ENCODE measurements at places on chromosomes 1 and 21.
A peak's percentile ranks its signal among the peaks of the same experiment; 100 is the strongest.

DNA sequence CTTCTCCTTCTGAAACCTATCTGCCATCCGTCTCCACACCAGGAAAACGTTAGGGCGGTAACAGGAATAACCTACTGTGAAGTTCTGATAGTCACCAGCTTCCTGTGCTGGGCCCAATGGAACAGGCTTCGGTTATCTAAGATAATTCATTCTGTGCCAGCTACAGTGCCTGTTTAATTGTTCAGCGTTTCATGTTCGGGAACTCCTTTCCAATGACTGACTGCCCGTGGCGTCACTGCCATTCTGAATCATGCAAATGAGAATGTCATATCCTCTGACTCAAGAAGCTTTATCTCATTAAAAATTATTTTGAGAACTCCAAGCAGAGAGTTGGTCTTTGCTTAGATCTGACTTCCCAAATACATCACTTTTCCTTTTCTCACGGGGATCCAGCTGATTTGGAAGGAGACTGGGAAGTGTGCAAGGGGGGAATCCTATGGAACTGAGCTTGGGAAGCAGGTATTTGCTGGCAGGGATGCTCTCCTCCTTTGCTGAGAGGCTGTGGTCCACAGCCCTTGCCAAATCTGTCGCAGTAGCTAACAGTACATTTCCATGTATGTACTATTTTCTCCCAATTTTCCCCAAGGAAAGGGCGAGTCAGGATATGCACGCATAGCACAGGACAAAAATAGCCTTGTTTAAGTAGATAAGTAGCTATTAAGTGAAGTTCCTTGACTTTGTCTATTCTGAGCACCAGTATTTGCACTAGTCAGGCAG is 358.7 kb downstream of the LTN1 start:
- DNase-seq = no peak

- no peak for DNase-seq
These were observed 2.0 kb downstream of the ZNF687 start for GRCh38 chr1:151284013-151284577.

DNA sequence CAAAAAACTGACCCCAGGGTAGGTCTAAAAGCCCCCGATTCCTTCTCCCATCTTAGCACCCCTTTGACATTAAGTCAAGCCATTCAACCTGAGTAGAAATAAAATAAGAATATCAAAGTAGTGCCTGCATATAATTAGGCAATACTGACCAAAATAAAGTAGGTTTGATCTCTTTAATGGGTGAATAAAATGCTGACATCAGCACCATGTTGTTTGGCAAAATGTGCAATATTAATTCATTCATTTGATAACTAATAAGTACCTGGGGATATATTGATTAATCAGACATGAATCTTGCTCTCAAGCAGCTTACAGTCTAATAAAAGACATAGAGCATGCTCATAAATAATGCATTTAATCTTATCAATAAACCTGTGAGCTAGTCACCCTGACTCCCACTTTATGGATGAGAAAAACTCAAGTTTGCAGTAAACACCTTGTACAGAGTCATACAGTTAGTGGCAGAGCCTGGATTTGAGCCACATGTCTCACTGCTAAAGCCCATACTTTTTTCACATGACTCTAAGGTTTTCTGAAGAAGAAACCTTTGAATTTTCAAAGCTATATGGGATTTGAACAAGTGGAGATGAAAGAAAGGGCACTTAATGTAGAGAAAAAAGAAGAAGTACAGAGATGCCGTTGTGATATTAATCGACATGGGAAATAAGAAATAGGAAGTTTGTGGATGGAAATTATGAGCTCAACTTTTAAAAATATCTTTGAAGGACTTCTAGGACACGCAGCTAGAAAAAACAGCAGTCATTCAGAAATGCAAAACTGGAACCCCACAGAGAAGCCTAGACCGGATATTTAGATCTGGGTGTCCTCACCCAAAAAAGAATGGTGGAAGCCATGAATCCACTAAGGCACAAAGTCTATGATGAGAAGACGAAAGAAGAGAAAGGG is 183.9 kb downstream of the TOMM20 start:
- peak; percentile 77 for DNase-seq

GRCh38 chr1:190159146-190159545 is 318.5 kb downstream of the BRINP3 start:
- DNase-seq = no peak

DNA sequence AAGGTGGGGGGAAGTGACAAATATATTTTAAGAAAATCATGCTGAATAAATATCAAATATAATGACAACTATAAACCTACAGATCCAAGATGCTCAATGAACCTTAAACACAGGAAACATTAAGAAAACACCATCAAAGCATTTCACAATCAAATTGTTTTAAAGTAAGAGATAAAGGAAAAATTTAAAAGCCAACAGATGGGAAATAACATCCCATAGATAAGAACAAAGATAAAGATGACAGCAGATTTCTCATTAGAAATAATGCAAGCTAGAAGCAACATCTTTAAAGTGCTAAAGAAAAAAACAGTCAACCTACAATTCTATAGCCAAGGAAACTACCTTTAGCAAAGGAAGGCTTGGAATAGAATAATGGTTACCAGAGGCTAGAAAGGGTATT is 17.8 kb downstream of the MCOLN3 start:
- DNase-seq = no peak

GRCh38 chr1:206742719-206743383 is 27.7 kb upstream of the IL19 start:
- DNase-seq = no peak

DNA sequence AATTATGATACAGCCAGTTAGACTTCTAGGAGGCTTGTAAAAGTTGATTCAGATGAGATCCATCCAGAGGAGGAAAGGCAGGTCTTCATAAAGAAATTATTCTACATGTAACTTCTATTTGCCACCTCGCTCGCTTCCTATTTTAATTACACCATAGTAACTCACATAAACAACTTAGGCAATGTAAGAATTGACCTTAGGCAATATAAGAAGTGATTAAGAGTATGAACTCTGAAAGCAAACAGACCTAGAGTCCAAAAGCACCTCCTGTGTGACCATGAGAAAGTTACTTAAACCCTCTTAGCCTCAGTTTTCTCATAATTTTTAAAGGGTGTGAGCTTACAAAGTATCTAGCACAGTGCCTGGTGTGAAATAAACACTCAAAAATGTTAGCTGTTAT is 192.7 kb upstream of the NFIA start:
- DNase-seq = no peak

DNA sequence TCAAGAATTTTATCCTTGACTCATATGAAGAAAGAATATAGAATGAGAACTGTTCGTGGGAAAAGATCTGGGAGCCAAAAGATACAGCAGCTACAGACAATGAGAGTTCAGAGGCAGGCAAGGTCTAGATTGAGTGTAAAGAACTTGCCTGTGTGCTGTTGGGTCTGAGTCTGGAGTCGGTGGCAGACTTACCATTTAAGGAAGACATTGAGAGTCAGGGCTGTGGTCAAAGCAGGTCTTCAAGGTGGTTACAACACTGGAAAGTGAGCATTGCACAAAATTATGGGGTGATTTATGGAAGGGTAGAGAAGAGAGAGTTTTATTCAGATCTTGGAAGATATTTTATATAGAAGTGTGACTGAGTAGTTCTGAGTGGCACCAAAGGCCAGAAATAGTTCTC is 80.6 kb downstream of the TBX19 start:
- DNase-seq = no peak

GRCh38 chr1:156115514-156116374 is 1.2 kb downstream of the LMNA start:
- DNase-seq = peak; percentile 9

- no peak for DNase-seq
These were observed 1768.7 kb downstream of the BRINP3 start for GRCh38 chr1:188708795-188709535.

- no peak for DNase-seq
These were observed 11.0 kb upstream of the TIPRL start for GRCh38 chr1:168167806-168168205.

DNA sequence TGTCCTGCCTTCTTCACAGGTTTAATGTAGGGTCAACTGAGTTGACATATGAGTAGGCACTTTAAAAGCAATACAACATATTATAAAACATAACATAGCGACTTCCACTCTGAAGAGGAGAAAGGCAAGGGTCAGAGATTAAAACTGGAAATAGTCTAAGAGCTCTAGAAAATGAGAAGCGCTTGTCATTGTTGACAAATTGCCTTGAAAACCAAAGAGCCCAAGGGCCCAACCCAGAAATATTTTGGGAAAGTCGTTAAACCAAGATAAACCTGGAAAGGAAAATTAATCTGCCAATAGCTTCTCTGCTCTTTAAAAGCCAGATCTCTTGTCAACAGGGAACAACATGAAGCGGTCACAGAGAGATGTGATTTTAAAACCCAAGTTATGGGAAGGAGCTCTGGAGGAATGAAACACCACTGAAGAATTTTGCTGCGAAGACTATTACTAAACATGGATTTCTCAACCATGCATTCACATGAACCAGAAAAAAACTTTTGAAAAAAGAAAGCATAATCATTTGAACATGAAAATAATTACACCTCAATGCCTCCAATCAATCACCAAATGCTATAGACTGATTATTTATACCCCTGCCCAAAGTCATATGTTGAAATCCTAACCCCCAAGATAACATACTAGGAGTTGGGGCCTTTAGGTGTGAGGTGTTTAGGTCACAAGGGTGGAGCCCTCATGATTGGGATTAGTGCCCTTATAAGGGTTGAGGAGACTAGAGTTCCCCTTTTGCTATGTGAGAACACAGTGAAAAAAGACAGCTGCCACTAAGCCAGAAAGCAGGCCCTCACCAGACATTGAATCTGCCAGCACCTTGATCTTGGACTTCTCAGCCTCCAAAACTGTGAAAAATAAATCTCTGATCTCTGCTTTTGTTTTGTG is 33.0 kb upstream of the MTF1 start:
- peak; percentile 11 for DNase-seq

DNA sequence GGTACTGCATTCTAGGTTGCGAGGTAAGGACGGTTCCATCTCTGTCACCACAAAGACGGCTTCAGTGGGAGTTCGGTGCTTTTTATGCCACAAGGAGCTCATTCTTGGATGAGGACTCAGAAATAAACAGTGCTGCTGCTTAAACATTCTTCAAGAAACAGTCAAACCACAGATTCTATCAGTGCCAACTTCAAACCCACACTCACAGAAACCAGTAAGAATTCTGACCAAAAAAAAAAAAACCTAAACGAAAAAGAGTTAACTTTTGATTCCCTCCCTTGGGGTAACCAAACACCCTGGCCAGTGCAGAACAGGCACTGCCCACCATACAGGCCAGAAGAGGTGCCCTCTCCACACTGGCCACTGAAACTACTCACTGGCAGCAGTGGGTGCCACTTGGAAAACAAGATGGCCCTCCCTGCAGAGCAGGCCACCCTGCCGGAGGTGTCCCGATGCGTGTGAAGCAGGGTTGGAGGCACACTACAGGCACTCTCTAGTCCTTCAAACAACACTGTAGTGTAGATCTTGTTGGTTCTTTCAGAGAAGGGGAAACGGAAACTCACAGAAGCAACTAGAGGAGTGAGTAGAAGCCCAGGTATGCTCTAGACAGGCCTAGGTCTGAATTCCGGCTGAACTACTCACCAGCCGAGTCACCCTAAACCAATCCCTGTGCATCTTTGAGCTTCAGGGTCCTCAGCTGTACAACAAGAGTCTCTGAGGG is 87.3 kb upstream of the TLR5 start:
- no peak for DNase-seq

DNA sequence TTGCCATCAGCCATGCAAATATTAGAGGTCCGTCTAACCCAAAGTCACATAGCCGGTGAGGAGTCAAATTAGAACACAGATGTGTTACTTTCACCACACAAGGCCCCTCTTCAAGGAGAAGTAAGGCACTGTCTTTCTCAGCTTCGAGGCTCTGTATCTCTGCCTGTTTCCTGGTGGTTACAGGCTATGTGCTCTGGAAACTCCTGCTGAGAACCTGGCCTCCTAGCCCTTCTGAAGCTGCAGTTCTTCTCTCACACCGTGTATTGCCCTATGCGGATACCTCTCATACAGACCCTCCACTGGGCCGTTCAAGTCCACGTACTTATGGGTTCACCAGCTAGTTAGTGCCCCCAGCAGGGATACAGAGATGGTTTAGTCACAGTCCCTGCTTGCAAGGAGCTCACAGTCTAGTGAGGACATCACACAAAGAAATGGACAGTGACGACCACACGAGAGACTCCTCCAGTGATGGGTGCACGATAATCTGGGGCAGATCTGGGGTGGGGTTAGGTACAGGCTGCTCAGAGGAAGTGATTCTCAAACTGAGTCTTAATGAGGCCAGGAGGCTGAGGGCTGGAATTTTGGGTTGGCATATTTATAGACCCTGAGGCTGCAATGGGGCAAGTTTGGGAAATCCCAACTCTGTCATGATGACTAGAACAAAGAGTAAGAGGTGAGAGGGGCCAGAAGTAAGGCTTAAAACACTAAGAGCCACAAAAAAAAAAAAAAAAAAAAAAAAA is 22.8 kb upstream of the ELOA start:
- DNase-seq = no peak

GRCh38 chr1:20220036-20220435 is 33.7 kb upstream of the PLA2G2C start:
- DNase-seq = no peak

GRCh38 chr1:156118177-156118868 is 3.8 kb downstream of the LMNA start:
- no peak for DNase-seq

GRCh38 chr1:83029050-83029449 is 969.9 kb downstream of the TTLL7 start:
- no peak for DNase-seq

GRCh38 chr1:214385428-214385827 is 104.5 kb downstream of the SMYD2 start:
- DNase-seq = no peak

GRCh38 chr1:96313216-96313615 is 408.4 kb upstream of the PTBP2 start:
- no peak for DNase-seq

GRCh38 chr1:14866911-14867612 is 268.6 kb downstream of the KAZN start:
- DNase-seq = no peak

DNA sequence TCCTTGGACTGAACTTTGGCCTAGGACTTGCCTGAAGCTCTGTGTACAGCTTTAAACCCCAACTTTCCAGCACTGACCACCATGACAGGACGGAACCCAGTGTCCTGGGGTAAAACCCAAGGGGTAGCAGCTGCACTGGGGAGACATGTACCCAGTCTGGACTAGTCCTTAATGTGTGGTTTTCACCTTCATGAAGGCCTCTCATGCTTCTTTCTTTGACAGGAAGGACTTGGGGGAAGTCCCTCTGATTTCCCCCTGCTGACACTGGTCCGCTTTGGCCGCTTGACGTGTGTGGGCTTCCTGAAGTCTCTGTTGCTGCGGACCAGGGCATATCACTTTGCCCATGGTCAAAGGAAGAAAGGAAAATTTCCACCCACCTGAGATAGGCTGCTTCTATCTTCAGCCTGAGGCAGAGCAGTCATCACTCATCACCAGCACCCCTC is 66.3 kb upstream of the PRDX6 start:
- no peak for DNase-seq

GRCh38 chr1:24047110-24047477 is 64.8 kb downstream of the MYOM3 start:
- no peak for DNase-seq

DNA sequence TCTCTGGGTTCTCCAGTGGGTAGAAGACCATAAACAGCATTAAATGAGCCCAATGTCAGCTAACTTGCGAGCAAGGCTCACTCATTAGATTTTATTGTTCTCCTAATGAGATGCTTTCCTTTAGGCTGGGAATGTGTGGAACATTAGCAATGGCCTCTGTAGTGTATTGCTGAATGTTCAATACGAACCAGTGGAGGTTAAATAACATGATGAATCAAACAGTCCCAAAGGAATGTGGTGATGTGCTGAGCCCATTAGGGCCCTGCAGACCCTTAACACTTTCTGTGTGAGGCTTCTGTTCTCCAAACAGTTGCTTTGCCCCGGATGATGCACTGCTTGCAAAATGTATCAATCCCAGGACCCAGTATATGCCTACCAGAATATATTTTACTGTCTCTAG is 225.5 kb downstream of the ATG4C start:
- DNase-seq = no peak
